ENCODE measurements at places on chromosomes 12 and 14.
A peak's percentile ranks its signal among the peaks of the same experiment; 100 is the strongest.

DNA sequence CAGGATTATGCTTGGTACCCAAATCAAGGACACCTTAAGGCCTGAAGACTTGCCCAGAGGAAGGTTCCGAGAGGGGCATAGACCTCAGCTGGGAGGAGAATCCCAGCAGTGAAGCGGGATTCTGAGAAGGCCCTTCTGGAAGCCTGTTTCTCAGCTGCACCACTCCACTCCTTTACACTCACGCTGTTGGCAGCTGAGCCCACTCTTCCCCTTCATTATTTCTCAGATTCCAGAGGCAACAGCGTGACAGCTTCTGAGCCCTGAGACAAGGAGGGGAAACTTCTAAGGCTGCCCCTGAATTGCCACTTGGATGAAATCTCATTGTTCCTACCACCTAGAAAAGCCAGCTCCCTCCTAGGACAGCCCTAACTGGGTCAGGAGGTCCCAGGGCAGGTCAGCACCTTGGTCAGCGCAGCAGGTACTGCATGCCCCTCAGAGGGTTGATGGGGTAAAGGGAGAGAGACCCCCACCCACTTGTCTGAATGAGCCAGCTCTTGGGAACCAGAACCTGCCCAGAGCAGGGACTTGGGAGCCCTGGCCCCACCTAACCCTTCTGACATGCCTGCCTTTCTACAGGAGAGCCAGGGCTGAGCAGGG, 53.9 kb downstream of the ISCA2 start:
- no peak for DNase-seq

GRCh38 chr14:68442828-68443629, 349.8 kb downstream of the ZFP36L1 start:
- DNase-seq: peak; percentile 62

DNA sequence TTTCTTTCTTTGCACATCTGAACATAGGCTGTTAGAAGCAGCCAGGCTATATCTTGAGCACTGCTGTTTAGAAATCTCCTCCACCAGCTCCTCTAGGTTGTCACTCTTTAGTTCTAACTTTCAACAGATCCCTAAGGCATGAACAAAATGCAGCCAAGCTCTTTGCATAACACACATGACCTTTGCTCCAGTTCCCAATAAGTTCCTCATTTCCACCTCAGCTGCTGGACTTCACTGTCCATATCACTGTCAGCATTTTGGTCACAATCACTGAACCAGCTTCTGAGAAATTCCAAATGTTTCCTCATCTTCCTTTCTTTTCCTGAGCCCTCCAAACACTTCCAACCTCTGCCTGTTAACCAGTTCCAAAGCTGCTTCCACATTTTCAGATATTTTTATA, 27.6 kb upstream of the C14orf132 start:
- DNase-seq: no peak

GRCh38 chr14:99968941-99969340, 96.3 kb upstream of the EVL start:
- DNase-seq: peak; percentile 57

- DNase-seq: no peak
These were observed 68.8 kb downstream of the ALX1 start for GRCh38 chr12:85348779-85349178.

- no peak for DNase-seq
These were observed 140.6 kb upstream of the PRMT8 start for GRCh38 chr12:3350432-3350831.

DNA sequence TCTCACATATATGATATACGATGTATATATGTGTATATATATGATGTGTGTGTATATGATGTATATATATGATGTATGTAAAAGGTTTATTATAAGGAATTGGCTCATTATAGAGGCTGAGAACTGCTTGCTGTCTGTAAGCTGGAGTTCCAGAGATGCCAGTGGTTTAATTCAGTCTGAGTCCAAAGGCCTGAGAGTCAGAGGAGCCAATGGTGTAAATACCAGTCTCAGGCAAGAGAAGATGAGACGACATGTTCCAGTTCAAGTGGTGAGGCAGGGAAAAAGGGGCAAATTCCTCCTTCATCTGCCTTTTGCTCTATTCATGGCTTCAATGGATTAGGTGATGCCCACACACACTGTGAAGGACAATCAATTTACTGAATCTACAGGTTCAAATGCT, 17.1 kb upstream of the STYK1 start:
- DNase-seq: peak; percentile 15

DNA sequence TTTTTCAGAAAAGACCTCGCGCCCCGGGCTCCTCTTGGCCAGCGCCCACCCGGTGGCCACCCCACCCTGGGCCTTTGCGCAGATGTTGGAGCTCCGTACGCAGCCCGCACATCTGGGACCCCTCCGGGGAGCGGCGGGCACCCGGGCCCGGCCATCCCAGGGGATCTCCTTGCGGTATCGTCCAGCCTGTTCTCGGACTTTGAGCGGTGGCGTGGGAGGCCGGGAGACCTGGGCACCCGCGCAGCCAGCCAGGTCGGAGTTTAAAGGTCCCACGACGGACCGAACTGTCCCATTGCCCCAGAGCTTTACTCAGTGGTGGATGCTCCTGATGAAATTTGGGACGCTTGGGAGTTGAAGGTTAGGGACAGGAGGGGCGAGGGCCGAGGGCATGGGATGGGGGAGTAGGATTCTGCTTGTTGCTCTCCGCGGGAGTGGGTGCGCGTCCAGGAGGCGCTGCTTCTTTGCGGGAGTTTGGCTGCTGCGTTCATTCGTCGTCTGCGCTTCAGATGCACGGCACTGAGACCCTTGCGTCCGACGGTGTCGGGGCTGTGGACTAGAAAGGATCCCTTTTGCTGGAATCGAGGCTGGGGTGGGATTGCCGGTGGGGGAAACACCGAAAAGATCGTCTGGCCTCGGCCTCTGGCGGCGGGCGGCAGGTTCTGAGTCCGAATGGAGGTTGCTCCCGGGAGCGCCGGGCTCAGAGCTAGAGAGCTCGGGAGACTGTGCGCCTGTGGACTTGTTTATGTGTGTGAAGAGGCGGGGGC, 1.4 kb downstream of the NTF3 start:
- DNase-seq: no peak

DNA sequence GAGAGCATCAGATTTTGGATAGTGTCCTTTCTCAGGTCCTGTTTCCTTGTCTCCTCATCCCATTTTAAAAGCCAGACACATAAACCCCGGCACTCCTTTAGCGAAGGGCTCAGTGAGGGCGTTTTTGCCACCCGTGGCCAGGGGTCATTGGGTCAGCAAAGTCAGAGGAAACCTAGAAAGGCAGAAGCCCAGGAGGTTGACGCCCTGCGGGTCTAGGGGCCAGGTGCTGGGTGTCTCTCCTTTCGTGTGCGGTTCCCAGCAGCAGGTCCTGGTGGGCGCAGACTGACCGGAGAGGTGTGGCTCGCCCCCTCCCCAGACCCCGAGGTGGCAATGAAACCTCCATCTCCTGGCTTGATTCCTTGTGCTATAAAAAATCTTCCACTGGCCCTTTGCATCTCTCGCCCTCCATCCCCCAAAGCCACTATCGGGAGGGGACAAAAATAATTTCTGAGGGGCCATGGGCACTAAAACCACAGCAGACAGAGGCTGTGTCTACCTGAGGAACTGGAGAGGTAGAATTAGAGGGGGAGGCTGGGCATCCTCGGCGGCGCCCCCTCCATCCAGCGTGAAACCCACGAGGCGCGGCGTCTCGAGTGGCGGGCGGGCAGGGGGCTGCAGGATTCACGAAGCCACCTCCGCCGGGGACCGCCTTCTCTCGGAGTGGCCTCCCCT, 858 bp upstream of the FRMD6 start:
- DNase-seq: peak; percentile 55

DNA sequence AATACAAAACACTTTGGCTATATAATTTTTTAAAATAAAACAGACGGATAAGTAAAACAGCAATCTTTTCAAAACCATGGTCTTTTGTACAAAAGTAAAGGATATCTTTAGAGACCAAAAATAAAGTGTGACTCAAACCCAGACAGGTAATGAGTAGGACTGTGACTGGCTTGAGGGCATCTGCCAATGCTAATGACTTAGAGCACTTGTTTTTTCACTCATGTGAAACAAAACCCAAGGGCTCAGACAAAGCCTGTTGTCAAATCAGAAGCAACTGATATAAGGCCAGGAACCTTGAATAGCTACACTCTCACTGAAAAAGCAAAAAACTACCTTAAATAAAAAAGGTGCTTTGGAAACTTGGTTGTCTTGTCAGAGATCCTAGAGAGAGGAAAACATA, 357.4 kb downstream of the TMEM117 start:
- no peak for DNase-seq

DNA sequence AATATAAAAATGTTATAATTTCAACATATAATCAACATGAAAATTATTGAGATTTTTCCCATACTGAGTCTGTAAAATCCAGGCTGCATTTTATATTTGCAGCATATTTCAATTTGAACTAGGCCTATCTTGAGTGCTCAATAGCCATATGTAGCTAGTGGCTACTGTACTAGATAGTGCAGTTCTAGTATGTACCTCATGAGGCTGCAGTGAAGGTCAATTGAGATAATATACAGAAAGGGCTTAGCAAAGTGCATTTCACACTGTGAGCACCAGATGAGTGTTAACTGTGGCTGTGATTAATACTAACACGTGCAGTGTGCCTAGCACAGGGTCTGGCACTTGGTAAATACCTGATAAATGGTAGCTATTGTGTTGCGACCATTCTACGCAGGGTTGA, 5.4 kb upstream of the SLC22A17 start:
- no peak for DNase-seq

- no peak for DNase-seq
These were observed 882.4 kb downstream of the DIO2 start for GRCh38 chr14:79328863-79329262.

DNA sequence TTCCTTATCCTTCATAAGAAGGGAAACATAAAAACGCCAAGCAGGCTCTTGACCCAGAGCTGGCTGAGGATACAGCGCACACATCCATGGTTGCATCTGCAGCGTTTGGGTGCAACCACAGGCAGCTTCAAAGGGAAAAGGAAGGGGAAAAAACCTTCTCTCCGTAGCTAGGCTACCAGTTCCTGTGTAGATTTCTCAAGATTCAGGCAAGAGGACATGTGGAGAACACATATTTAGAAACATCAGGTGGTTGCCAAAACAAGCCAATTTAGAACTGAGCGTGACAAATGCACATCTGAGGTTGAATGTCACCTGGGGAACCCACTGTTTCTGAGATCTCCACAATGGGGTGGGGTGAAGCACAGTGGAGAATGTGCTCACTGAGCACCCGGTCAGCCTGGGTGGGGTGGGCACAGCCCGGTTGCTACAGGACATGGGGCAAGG, 78.3 kb upstream of the BDKRB2 start:
- no peak for DNase-seq

- DNase-seq: no peak
These were observed 918.0 kb downstream of the AACS start for GRCh38 chr12:125983094-125983783.

DNA sequence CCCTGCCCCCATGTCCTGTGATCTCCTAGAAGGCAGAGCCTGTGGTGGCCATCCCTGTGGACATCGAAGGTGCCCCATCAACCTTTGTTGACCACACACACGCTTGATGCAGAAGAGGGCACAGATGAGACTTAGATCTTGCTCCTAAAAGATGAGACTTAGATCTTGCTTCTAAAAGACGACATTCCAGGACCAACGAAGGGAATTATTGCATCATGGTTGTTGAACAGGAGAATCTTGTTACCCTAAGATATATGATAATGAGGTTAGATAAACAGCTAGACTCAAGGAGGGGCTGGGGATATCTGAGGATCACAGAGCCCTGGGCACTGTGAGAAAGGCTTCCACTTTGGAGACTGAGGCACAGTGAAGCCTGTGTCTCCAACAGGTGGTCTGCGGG, 91.1 kb upstream of the WSCD2 start:
- DNase-seq: no peak

GRCh38 chr12:45704968-45705367, 24.5 kb upstream of the ARID2 start:
- DNase-seq: no peak

GRCh38 chr12:57726151-57726883, 12.2 kb downstream of the AGAP2 start:
- peak; percentile 77 for DNase-seq

DNA sequence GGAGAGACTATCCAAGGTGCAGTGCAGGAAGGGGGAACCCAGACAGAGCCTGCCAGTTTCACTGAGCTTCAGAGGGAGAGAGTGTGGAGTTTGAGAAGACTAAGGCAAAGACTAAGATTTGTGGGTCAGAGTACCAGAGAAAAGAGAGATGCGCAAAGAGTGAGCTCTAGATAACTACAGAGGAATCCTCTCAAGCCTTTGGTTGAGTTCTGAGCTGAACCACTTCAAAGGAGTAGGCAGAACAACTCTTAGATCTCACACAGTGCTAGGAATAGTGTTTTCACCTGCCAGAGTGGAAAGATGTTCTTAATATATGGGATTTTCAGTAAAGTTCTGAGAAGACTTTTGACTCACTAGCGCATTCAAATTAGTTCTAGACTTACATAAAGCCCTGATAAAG, 10.7 kb upstream of the M6PR start:
- DNase-seq: no peak

DNA sequence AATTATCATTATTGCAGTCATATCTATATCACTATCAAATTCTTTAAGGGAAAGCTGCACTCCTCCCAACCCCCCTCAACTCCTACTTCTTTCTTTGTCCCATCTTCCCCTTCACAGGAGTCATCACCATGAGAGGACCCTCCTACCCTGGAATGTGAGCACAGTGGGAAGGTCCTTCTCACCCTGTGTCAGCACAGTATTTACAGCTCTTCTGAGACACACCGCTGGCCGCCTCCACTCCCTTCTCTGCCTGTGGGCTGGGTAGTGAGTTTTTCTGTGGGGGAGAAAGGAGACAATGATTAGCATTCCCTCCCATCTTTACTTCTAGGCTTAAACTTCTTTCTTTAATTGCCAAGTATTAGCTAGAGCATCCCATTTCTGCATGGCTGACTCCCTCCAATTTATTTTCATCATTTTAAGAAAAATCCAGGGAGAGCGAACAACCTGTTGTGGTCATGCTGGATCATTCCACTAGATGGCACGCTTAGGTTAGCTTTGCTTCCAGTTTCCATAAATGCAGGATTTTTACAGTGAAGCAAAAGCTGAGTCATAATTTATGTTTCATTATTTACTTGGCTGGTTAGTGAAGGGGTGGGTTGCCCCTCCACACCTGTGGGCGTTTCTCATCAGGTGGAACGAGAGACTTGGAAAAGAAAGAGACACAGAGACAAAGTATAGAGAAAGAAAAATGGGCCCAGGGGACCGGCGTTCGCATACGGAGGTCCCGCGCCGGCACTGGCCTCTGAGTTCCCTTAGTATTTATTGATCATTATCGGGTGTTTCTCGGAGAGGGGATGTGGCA, 188.5 kb downstream of the ALX1 start:
- peak; percentile 78 for DNase-seq

GRCh38 chr14:101476916-101477553, 84.3 kb upstream of the DIO3 start:
- DNase-seq: no peak

All from foreskin fibroblast (primary cell).